ENCODE measurements at places on chromosomes 5 and 9.

- no peak for DNase-seq
These were observed 1399.2 kb upstream of the CDH6 start for GRCh38 chr5:29794141-29794787.

DNA sequence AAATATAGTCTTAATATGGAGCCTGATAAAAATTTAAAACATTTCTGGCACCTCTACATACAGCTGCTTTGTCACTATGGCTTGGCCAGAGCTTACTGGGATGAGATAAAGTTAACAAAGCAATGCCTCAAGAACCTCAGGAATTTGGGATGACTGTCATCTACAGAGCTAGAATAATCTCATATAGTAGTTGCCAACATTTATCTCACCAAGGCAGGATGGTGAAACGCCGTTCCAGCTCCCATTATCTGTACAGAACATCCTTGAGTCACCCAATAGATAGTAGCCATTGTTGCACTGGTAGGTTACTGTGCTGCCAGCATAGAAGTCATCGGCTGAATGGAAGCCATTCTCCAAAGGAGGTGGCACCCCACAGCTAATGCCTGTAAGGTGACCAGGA lies 94.6 kb upstream of the TXNDC8 start:
- DNase-seq = no peak

DNA sequence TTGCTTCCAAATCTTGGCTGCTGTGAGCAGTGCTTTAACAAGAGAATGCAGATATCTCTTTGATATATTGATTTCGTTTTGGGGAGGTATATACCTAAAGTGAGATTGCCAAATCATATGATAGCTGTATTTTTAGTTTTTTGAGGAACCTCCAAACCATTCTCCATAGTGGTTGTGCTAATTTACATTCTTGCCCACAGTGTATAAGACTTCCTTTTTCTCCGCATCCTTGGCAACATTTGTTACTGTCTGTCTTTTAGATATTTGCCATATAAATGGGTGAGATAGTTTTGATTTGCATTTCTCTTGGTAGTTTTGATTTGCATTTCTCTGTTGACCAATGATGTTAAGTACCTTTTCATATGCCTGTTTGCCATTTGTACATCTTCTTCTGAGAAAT lies 10.0 kb upstream of the PLK2 start:
- no peak for DNase-seq

GRCh38 chr5:107331882-107332281 lies 338.9 kb downstream of the EFNA5 start:
- DNase-seq = no peak
